ENCODE measurements at places on chromosomes 12 and 14.

- no peak for DNase-seq
Observed at GRCh38 chr14:38791862-38792261, 311.2 kb downstream of the SEC23A start.

- no peak for DNase-seq
Observed at GRCh38 chr12:52646613-52647012, 5.4 kb downstream of the KRT2 start.

DNA sequence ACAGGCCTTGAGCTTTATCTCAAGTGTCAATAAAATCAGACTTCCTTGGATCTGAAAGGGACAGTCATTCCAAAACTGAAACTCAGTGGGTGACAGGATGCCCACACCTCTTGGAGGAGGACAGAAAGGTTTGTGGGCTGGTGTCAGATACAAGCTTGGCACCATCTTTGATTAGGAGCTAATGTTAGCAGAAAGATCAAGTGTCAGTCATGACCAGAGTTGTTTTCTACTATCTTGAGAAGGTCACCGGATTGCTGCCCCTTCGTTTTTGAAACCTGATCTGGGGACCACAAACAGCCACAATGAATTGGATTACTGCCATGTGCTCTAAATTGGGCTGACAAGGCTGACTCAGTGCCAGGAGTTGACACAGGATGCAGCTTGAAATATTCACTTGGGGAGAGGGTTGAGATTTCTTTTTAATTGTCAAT lies 88.3 kb downstream of the OTOGL start:
- DNase-seq, result no peak

DNA sequence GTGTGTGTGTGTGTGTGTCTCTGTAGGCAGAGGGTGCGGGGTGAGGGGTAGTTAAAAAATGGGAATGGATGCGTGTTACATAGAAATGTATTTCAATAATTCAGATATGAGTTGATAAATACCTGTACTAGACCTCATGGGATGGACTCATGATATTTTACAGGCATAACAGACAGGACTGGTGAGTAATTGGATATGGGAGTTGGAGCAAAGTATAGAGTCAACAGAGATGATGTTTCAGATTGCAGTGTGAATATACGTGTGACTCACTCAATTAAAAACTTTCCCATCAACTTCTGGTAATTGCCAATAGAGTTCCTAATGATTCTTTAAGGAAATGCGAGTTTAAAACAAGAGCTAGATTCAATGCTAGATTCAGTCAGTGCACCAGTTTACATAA lies 711.9 kb downstream of the C12orf50 start:
- DNase-seq, result no peak

GRCh38 chr12:49417558-49417957 lies 50.3 kb downstream of the SPATS2 start:
- no peak for DNase-seq

- no peak for DNase-seq
Observed at GRCh38 chr12:44689587-44689986, 186.5 kb downstream of the NELL2 start.

GRCh38 chr12:15962760-15963159 lies 51.6 kb downstream of the DERA start:
- DNase-seq, result no peak

DNA sequence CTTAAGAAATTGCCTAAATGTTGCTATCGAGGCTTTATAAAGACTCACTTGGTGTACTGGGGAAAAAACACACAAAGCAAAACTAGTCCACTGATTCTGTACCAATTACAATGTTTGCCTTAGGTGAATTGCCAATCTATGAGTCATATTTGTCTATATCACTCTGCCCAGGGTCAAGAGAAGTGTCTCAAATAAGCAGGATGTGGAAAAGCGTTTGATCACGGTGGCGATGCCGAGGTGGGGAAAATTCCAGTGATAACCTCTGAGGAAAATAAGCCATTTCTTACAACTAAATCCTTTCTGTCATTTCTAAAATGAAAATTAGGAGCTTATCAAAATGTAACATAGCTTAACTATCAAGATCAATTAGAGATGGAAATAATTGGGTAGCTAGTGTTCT lies 148.6 kb upstream of the DIO3 start:
- DNase-seq, result no peak

GRCh38 chr12:63941879-63942278 lies 97.4 kb downstream of the SRGAP1 start:
- no peak for DNase-seq

- no peak for DNase-seq
Observed at GRCh38 chr12:51669271-51669670, 78.2 kb downstream of the SCN8A start.

- peak; percentile 51 for DNase-seq
Observed at GRCh38 chr14:104436047-104436591, 143.4 kb upstream of the C14orf180 start.

GRCh38 chr12:54701940-54702592 lies 53.9 kb upstream of the DCD start:
- peak; percentile 44 for DNase-seq

DNA sequence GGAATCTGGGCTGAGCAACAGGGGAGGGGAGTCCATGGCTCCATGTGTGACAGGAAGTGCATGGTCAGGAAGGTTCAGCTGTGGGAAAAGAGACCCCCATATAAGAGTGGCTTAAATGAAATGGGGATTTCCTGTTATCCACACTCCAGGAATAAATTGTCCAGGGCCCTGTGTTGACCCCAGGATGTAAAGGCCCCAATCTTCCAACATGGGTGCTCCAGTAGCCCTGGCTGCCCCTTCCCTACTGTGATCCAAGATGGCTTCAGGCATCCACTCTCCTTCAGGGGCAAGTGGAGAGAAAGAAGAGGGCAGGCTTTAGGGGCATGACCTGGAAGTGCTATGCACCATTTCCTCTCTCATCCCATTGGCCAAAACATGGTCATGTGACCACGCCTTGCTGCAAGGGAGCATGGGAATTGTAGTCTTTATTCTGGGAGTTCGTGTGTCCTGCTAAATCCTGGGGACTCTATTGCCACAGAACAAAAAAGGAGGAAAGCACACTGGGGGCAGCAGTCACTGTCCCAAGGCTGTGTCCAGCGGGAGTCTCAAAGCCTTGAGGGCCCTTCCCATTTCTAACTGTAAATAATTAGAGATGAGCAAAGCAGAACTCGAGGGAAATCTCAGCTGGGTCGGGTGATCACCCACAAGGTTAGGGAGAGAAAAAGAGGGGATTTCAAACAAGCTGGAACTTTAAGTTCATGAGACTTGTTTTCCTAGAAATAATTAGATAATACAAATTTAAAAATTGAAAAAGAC lies 289.2 kb downstream of the ADGRD1 start:
- no peak for DNase-seq

DNA sequence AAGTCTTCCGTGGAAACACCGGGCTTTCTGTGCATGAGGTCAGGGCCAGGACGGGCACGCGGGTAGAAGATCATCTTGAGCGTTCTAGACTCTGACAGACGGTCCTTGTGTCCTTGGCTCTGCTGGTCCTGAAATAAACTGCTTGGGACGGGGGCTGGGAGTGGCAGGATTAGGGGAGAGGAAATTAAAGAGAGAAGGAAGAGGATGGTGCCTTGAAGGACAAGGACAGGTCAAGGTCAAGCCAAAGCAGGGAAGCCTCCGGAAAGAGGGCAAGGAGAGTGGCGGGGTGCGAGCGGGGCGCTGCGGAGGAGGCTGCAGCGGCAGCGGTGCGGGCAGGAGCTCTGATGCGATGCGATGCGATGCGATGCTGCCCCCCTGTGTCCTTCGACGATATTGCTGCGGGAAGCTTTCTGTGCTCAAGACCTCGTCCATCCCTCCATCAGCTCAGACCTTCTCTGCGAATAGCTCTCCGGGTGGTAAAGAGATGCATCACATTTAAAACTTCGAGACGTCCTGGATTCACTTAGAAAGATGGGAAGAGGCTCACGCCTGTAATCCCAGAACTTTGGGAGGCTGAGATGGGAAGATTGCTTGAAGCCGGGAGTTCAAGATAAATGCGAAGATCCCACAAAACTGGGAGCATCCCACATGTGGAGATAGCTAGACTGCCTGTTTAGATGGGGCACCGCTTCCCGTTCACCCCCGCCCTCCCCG lies 110.1 kb upstream of the TMEM132D start:
- DNase-seq, result peak; percentile 84

- DNase-seq, result no peak
Observed at GRCh38 chr12:7073946-7074345, 13.4 kb downstream of the C1S start.

All from AG20443 (cell line).